ENCODE measurements at places on chromosomes 1 and 21. TPM values are rescaled to one million over a fixed set of nuclear protein-coding genes. Genes with fewer than 3 reads are reported as not detected.

DNA sequence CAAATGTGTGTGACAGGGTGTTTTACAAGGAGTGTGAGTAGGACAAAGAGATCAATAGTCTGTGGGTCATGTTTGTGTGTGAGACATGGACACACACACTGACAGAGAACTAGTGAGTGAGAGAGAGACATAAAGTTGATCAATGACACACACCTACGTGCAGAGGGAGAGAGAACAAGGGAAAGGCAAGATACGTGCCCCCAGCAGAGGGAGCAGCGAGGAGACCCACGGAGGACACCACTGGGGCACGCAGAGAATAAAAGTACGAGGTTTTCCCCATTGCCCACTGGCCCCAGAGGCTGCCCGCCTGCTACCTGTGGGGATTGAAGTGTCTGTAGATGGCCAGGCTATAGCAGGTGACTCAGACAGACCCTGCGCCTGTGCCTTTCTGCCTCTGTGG, 130.2 kb upstream of the CSF3R start:
- H3K4me1 ChIP-seq: no peaks in the 10 kb centered on the region
- no peak for DNase-seq
- H3K27ac ChIP-seq: no peak overlapping the region
- no peak overlapping the region for H3K4me3 ChIP-seq

Gene TRIM67
- 0.06 TPM for total RNA-seq

Gene S100A7A
- not detected for total RNA-seq

Gene CDCA8
- total RNA-seq: 64.7 TPM

Gene PCP4L1
- total RNA-seq: not detected

Gene ERO1B
- 4.1 TPM for total RNA-seq

Gene SLC2A5
- not detected for total RNA-seq

- H3K4me1 ChIP-seq: no peaks in the 10 kb centered on the region
- H3K27me3 ChIP-seq: no peaks in the 10 kb centered on the region
- DNase-seq: no peak
Observed at GRCh38 chr1:182087304-182087703, 25.8 kb upstream of the ZNF648 start.

- no peak overlapping the region for H3K4me3 ChIP-seq
- peaks cover 23% of the 10 kb centered on the region for H3K4me1 ChIP-seq
- no peak overlapping the region for H3K27ac ChIP-seq
- no peaks in the 10 kb centered on the region for H3K36me3 ChIP-seq
Observed at GRCh38 chr1:24387636-24388175, 25.9 kb downstream of the STPG1 start.

DNA sequence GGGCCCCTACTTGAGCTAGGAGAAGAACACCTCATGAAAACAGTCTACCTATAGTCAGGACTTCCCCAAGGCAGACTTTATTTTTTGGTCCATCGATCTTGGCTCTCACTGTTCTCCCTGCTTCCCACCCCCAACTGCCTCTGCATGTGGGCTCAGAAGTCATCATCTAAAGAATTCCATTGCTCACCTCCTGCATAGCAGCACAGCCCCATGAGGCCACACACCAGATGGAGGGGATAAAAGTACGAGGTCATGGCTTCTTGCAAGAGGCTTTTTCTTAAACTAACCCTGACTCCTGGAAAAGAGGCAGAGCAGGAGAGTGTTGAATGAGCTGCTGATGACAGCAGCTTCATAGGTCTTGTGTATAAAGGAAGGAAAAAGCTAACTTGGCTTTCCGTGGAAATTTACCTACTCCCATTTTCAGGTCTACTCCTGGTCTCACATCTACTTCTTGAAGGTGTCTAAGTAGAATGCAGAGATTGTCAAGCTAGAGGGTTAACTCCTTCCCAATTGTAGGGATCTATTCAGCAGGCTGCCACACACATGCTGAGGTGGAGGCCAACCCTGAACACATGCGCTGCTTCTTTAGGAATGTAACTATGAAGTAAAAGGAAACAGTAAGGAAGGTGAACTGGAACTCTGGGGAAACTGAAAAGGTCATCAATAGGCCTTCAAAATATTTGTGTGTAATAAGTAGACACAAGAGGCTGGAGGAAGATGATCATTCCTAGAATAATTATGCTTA, 18.7 kb downstream of the WNT2B start:
- no peaks in the 10 kb centered on the region for H3K27me3 ChIP-seq
- DNase-seq: no peak
- no peak overlapping the region for H3K4me3 ChIP-seq
- H3K4me1 ChIP-seq: peaks cover 16% of the 10 kb centered on the region

DNA sequence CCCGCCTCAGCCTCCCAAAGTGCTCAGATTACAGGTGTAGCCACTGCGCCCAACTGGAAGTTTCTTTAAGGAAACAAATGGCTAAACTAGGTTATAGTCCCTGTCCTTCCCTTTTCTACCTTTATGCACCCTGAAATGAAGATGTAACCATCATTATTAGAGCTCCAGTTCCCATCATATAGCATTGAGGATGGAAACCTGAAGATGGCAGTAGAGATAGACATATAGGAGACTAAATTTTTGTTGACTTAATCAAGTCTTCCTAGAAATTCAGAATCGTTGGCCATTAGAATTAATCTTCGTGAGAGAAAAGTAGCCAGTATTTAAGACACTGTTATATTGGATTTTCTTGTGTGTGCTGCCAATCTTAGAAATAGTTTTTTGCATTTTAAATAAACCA, 1016.3 kb upstream of the NCAM2 start:
- H3K36me3 ChIP-seq: no peaks in the 10 kb centered on the region
- DNase-seq: no peak
- H3K4me1 ChIP-seq: no peaks in the 10 kb centered on the region
- H3K4me3 ChIP-seq: no peak overlapping the region
- H3K27ac ChIP-seq: no peak overlapping the region

- no peak within 1 kb of the TSS for H3K4me3 ChIP-seq
- H3K36me3 ChIP-seq: no peaks in the 10 kb centered on the region
- H3K27me3 ChIP-seq: peaks cover 3% of the 10 kb centered on the region
- DNase-seq: no peak
- H3K4me1 ChIP-seq: no peaks in the 10 kb centered on the region
Observed at GRCh38 chr1:203085528-203086406, at the start of gene MYOG. Gene MYOG, minus strand, starts transcription at chr1:203086012. Its CDS starts 51 bp downstream, at chr1:203085961.

Gene CAMSAP2
- total RNA-seq: 39.5 TPM

Gene RASAL2
- 8.3 TPM for total RNA-seq

GRCh38 chr1:28898405-28898881, 15.9 kb upstream of the EPB41 start:
- DNase-seq: peak; percentile 87
- peaks cover 59% of the 10 kb centered on the region for H3K4me1 ChIP-seq
- no peaks in the 10 kb centered on the region for H3K27me3 ChIP-seq
- peak overlapping the region; percentile 75 for H3K27ac ChIP-seq
- H3K4me3 ChIP-seq: peak overlapping the region; percentile 7
- peaks cover 23% of the 10 kb centered on the region for H3K36me3 ChIP-seq

Gene FCRL5
- total RNA-seq: not detected

DNA sequence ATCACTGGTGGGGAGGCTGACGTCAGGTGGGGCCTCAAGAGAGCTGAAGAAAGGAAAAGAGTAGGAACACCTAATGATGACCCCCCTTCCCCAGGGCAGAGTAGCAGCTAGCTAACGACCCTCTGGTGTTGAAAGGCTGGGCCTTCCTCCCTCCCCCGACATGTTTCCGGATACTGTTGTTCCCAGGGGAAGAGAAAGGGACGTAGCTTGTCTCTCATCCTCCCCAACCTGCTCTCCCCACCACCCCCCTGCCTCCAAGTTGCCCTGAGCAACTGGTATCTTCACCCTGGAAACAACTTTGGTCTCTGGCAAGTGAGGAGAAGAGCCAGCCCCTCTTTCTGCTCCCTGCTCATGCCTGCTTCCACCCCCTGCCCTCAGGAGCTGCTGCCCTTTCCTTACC, 2.4 kb downstream of the SEMA6C start:
- H3K36me3 ChIP-seq: no peaks in the 10 kb centered on the region
- no peak overlapping the region for H3K4me3 ChIP-seq
- H3K27me3 ChIP-seq: no peaks in the 10 kb centered on the region
- peaks cover 9% of the 10 kb centered on the region for H3K4me1 ChIP-seq
- DNase-seq: no peak

- H3K27ac ChIP-seq: no peak overlapping the region
- peaks cover 7% of the 10 kb centered on the region for H3K4me1 ChIP-seq
- DNase-seq: no peak
- H3K4me3 ChIP-seq: no peak overlapping the region
- H3K27me3 ChIP-seq: no peaks in the 10 kb centered on the region
- no peaks in the 10 kb centered on the region for H3K36me3 ChIP-seq
Observed at GRCh38 chr1:66283622-66284041, 250.3 kb upstream of the SGIP1 start.

Gene APOBEC4
- not detected for total RNA-seq

Gene ARMH1
- total RNA-seq: 0.26 TPM

DNA sequence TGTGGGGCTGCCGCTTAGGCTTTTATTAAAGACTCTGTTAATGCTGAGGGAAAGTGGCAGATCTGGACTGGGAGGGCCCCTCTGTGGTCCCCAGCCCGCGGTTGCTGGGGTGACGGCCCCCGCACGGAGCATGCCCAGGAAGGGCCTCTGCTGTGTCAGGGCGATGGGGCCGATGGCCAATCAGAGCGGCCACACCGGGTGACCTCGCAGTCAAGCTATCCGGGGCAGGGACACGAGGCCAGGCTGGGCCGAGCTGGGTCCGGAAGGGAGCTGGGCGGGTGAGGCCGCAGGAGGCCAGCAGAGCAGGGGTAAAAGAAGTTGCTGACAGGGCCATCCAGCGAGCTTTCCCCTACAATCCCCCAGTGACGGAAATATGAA, 145.1 kb downstream of the CASZ1 start:
- peaks cover 4% of the 10 kb centered on the region for H3K4me1 ChIP-seq
- H3K27ac ChIP-seq: no peak overlapping the region
- no peaks in the 10 kb centered on the region for H3K36me3 ChIP-seq
- DNase-seq: no peak

Gene L1TD1
- not detected for total RNA-seq

- peaks cover 13% of the 10 kb centered on the region for H3K4me1 ChIP-seq
- no peaks in the 10 kb centered on the region for H3K27me3 ChIP-seq
- H3K27ac ChIP-seq: peak overlapping the region; percentile 94
Observed at GRCh38 chr1:28509705-28510272, 3.9 kb downstream of the RCC1 start.

- H3K4me3 ChIP-seq: no peak overlapping the region
- DNase-seq: no peak
- peaks cover 13% of the 10 kb centered on the region for H3K4me1 ChIP-seq
- no peak overlapping the region for H3K27ac ChIP-seq
Observed at GRCh38 chr1:1156140-1157032, 17.3 kb upstream of the TTLL10 start.

Gene AKR7A3
- 2.6 TPM for total RNA-seq

DNA sequence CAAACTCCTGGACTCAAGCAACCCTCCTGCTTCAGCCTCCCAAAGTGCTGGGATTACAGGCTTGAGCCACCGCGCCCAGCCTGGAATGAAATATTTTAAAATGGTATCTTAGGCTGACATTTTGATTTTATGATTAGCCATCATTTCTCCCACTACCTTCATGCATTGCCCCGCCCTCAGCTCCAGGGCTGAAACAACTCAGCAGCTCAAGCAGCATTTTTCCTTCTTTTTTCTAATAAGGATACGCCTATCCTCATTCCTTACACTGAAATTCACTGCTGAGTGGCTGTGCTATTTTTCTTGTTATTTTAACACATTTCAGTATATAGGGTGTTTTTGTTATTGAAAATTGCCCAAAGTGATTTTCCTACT, 56.8 kb upstream of the HTR1D start:
- H3K27me3 ChIP-seq: no peaks in the 10 kb centered on the region
- no peaks in the 10 kb centered on the region for H3K4me1 ChIP-seq
- H3K4me3 ChIP-seq: no peak overlapping the region
- no peaks in the 10 kb centered on the region for H3K36me3 ChIP-seq

DNA sequence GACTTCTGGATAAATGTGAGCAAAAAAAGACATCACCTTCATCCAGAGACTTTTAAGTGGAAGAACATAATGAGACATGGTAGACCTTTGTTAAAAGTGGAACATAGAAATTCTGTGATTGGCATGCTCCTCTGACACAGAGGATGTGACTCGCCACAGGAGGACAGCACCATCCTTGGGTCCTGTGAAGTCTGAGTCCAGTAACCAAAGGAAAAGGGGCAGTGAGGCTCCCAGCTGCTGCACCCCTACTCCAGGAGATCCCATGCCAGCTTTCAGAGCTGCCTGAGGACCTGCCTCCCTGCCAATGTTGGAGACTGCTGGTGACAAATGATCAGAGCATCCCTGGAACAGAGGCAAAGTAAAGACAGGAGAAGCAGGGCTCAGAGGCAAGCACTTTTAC, 136.2 kb downstream of the BRINP2 start:
- H3K4me1 ChIP-seq: no peaks in the 10 kb centered on the region
- no peaks in the 10 kb centered on the region for H3K27me3 ChIP-seq
- H3K36me3 ChIP-seq: no peaks in the 10 kb centered on the region
- DNase-seq: no peak

- DNase-seq: no peak
- H3K4me3 ChIP-seq: no peak overlapping the region
- H3K27ac ChIP-seq: no peak overlapping the region
- H3K27me3 ChIP-seq: no peaks in the 10 kb centered on the region
Observed at GRCh38 chr1:85603086-85603880, 22.7 kb downstream of the CCN1 start.

Gene PPIH
- 79.0 TPM for total RNA-seq

DNA sequence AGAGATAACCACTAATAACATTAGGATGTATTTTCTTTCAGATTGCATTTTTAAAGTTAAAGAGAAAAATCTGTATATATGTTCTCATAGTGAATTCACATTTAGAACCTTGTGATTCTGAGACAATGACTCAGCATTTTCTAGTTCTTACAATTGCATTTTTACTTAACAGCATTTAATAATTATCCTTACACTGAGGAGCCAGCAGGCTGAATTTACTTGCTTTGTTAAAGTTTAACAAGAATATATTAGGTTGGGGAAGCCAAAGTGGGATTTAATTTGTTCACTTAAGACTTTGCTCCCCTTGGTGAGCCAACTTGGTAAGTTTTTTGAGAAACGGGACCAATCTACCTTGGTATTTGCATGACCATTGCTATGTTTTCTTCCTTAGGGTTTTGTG, 4.5 kb downstream of the PATJ start:
- DNase-seq: peak; percentile 41
- no peak overlapping the region for H3K4me3 ChIP-seq
- H3K4me1 ChIP-seq: peaks cover 14% of the 10 kb centered on the region
- peak overlapping the region; percentile 61 for H3K27ac ChIP-seq
- H3K36me3 ChIP-seq: no peaks in the 10 kb centered on the region

GRCh38 chr1:61084491-61085031, 2.2 kb downstream of the NFIA start:
- H3K27ac ChIP-seq: peak overlapping the region; percentile 90
- H3K27me3 ChIP-seq: no peaks in the 10 kb centered on the region
- H3K4me3 ChIP-seq: peak overlapping the region; percentile 78
- peak; percentile 49 for DNase-seq

DNA sequence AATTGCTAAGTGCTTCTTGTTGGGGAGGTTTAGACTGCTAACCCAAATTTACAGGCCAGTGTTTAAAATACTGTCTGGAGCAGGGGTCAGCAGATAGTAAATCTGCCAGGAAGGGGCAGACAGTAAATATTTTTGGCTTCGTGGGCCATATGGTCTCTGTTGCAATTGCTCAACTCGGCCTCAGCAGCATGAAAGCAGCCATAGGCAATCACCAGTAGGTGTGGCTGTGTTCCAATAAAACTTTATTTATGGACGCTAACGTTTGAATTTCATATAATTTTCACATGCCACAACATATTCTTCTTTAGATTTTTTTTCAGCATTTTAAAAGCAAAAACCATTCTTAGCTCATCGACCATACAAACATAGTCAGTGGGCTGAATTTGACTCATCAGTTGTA, 172.7 kb downstream of the BRINP2 start:
- H3K36me3 ChIP-seq: no peaks in the 10 kb centered on the region
- no peaks in the 10 kb centered on the region for H3K27me3 ChIP-seq
- no peak overlapping the region for H3K4me3 ChIP-seq

Gene HES3
- total RNA-seq: not detected
